ENCODE measurements at places on chromosomes 5 and 9. TPM values are rescaled to one million over a fixed set of nuclear protein-coding genes. Genes with fewer than 3 reads are reported as not detected.

GRCh38 chr5:107776506-107776905, 105.8 kb upstream of the EFNA5 start:
- no peak for DNase-seq

GRCh38 chr5:124524552-124525232, 221.7 kb downstream of the ZNF608 start:
- DNase-seq, result no peak

GRCh38 chr9:114910541-114910940, 19.9 kb downstream of the TNFSF8 start:
- no peak for DNase-seq

DNA sequence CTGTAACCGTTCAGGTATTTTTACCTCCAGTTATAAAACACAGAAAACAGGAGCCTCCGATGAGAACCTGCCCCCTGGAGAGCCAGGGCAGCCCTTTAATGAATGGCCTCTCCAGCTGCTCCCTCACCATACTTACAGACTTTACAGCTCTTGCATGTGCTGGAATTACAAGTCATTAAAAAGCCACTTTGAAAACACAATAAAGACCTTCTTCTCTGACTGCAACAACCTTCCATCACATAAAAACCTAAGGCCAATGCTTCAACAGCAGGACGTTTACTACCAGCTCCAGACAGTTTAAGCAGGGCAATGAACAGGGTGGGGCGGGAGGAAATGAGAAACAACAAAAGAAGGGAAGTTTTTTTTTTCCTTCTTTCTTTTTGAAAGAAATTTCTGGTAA, 213.8 kb downstream of the MLLT3 start:
- no peak for DNase-seq

PCDHAC2 gene
- 2.4 TPM for total RNA-seq

SPATA31A3 gene
- not detected for total RNA-seq

DNA sequence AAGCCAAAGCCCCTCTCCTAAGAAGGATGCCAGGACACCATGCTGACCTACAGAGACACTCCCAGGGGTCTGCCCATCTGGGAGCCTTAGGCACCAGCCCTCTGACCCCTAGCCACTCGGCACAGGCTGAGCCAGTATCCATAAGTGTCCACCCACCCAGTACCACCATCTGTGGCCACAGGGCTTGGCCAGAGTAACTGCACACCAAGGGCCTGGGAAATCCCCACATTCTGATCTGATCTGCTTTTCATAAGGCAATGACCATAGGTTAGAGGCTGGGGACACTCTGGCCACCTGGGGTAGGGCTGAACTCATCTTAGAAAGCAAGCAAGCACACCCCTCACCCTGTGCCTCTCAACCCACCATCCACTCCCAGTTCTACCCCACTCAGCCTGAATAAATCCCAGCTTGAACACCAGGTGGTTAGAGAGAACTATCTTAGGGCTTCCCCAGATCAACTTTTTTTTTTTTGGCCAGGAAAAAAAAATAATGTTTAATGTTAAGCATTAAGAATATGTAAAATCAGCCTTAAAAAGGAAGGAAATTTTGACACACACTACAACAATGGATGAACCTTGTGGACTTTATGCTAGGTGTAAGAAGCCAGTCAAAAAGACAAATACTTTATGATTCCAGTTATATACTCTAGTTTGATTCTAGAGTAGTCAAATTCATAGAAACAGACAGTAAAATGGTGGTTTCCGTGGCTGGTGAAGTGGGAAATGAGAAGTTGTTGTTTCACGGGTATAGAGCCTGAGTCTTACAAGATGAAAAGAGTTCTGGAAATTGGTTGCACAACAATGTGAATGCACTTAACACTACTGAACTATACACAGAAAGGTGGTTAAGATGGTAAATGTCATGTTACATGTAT, 6.2 kb downstream of the GNPDA1 start:
- no peak for DNase-seq
